ENCODE measurements at places on chromosomes 3 and 15. TPM values are rescaled to one million over a fixed set of nuclear protein-coding genes. Genes with fewer than 3 reads are reported as not detected.

DNA sequence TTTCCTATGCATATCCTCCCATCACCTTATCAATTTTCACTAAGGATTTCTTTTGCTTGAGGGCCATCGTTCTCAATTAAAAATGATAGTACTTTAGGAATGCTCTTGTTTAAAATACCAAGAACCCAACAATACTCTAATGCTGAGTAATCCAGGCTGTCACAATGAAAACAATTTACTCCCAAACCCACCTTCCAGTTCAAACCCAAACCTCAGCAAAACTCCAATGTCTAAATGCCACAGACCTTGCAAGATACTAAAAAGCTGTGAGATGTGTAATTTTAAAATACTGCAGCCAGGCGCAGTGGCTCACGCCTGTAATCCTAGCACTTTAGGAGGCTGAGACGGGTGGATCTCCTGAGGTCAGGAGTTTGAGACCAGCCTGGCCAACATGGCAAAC is 889.8 kb downstream of the ROBO1 start:
- no peak for DNase-seq

DNA sequence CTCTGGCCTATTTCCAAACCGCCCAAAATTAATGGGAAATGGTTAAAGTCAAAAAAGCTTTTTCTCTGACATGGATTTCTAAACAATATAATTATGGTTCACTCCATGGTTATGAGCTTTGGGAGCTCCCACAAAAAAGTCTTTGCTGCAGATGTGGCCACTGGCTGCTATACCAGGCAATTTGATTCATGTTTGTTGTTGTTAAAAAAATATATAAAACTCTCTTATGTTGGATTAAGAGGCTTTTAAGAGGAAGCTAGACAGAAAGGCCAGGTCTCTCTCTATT is 258.6 kb downstream of the TIGIT start:
- no peak for DNase-seq

DNA sequence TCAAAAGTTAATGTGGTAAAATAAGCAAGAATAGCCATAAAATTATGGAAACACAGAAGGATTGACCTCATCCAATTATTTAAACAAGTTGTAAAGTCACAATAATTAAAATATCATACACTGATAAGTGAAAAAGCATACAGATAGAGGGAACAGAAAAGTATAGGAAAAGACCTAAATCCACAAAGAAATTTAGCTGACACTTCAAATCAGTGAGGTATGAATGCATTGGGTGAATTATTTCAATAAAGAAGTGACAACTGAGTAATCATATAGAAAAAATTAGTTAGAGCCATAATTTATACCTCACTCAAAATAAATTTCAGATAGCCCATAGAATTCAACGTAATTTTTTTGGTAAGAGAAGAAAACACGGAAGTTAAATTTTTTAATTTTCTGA is 25.1 kb downstream of the TFDP2 start:
- DNase-seq: no peak

GRCh38 chr3:65992106-65992505 is 46.6 kb downstream of the MAGI1 start:
- DNase-seq: no peak

GRCh38 chr3:76768912-76769311 is 271.0 kb upstream of the ROBO2 start:
- no peak for DNase-seq

DNA sequence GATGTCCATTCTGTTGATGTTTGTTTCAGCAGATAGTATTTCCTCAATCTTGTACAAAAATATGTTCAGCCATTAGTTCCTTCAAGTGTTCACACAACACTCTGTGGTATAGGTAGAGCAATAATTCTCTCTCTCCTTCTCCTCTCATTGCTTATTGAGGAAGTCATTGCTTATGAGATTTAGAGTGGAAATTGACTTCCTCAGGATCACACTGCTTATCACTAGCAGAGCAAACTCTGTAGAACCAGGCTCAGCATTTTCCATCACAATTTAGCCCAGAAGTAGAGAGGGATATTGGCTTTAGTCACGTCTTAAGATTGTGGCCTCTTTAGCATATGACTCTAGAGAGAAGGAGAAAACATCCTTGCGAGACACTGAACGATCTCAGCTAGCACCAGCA is 31.2 kb downstream of the RAB11A start:
- no peak for DNase-seq

DNA sequence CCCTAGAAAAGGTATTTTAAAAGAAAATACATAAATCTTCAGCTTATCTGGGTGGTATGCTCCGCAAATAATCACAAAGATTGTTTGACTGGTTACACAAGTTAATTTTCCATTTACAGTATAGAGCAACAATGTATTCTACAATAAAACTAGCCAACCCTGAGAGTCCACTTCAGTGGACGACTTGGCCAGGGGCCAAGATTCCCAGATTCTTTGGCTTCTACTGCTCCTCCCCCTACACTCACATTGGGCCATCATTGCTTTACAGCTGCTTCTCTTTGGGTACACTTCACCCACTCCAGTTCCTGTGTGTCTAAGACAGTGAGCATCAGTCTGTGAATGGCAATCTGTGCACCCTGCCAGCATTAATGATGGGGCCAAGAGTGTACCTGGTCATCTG is 17.2 kb upstream of the PRICKLE2 start:
- no peak for DNase-seq

Gene DPPA2
- total RNA-seq: 15.0 TPM

Gene HOMER2
- total RNA-seq: 11.7 TPM

Gene ARIH1
- 206 TPM for total RNA-seq
